ENCODE measurements at places on chromosomes 1 and 21.

DNA sequence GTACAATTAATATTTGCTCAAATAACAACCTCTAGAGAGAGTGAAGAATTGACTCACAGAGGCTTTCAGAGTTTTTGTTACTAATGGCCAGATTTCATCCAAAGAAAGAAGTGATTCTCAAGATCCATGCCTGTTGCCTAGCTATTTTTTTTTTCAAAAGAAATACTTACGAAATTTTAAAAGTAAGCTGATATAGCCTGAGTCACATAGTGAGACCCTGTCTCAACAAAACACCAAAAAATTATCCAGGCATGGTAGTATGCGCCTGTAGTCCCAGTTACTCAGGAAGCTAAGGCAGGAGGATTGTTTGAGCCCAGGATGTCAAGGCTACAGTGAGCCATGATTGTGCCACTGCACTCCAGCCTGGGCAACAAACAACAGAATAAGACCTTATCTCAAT is 14.6 kb downstream of the PALMD start:
- no peaks in the 10 kb centered on the region for H3K36me3 ChIP-seq
- no peaks in the 10 kb centered on the region for H3K27me3 ChIP-seq
- no peak overlapping the region for H3K27ac ChIP-seq
- H3K4me1 ChIP-seq = peaks cover 12% of the 10 kb centered on the region
- DNase-seq = no peak

DNA sequence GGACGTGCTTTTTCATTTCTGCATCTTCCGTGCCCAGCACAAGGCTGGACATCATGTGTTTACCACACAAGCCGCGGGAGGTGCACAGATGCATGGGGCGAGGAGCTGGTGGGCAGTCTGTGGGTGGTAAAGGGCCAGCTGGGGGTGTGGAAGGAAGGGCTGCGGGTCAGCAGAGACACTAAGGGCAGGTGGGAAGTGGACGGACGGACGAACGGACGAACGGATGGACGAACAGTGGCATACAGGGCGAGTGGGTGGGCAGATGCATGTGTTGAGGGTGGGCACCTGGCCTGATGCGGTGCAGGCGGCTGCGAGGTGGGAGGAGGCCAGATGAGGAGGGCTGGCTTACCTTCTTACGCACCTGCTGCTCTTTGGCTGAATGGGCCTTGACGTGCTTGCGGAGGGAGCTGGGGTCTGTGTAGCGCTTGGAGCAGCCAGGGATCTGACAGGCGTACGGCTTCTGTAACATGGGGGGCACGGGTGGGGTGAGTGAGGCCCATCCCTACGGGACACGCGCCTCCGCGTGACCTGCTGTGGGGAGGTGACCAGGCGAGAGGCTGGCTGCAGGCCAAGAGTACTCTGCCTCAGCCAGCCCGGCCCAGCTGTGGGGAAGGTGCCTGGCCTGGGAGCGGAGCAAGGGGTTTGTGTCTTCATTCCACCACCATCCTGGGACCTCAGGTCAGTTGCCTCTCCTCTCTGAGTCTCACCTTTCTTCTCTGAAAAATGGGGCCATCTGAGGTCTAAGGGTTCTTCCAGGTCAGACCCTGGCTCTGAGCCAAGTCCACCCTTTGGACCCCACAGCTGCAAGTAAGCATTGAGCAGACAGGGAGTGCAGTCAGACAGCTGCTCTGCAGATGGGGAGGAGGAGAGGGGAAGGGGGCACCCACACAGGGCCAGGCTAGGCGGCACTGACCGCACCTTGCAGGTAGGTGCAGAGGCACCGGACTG is 65.5 kb downstream of the DMRTB1 start:
- no peak overlapping the region for H3K4me3 ChIP-seq
- H3K27me3 ChIP-seq = peaks cover 5% of the 10 kb centered on the region
- H3K36me3 ChIP-seq = no peaks in the 10 kb centered on the region
- H3K27ac ChIP-seq = peak overlapping the region; percentile 49
- no peak for DNase-seq

- DNase-seq = no peak
- no peak overlapping the region for H3K27ac ChIP-seq
- no peaks in the 10 kb centered on the region for H3K27me3 ChIP-seq
Measured at GRCh38 chr1:35924838-35925237, 6.1 kb upstream of the AGO3 start.

GRCh38 chr1:20449735-20450311 is 36.2 kb downstream of the CAMK2N1 start:
- no peak for DNase-seq
- H3K27ac ChIP-seq = no peak overlapping the region
- no peak overlapping the region for H3K4me3 ChIP-seq
- H3K4me1 ChIP-seq = peaks cover 15% of the 10 kb centered on the region
- H3K27me3 ChIP-seq = peaks cover 3% of the 10 kb centered on the region
- no peaks in the 10 kb centered on the region for H3K36me3 ChIP-seq

GRCh38 chr1:54857746-54858561 is 29.0 kb downstream of the DHCR24 start:
- H3K36me3 ChIP-seq = peaks cover 77% of the 10 kb centered on the region
- no peaks in the 10 kb centered on the region for H3K4me1 ChIP-seq
- DNase-seq = no peak

DNA sequence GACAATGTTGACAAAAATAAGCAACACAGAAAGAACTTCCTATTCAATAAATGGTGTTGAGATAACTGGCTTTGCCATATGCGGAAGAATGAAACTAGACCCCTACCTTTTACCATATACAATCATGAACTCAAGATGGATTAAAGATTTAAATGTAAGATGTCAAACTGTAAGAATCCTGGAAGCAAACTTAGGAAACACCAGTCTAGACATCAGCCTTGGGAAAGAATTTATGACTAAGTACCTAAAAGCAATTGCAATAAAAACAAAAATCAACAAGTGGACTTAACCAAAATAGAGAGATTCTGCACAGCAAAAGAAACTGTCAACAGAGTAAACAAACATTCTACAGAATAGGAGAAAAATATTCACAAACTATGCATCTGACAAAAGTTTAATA is 16.1 kb upstream of the CLDN8 start:
- no peak for DNase-seq
- H3K4me1 ChIP-seq = peaks cover 6% of the 10 kb centered on the region
- H3K36me3 ChIP-seq = no peaks in the 10 kb centered on the region
- no peak overlapping the region for H3K27ac ChIP-seq
- no peaks in the 10 kb centered on the region for H3K27me3 ChIP-seq

DNA sequence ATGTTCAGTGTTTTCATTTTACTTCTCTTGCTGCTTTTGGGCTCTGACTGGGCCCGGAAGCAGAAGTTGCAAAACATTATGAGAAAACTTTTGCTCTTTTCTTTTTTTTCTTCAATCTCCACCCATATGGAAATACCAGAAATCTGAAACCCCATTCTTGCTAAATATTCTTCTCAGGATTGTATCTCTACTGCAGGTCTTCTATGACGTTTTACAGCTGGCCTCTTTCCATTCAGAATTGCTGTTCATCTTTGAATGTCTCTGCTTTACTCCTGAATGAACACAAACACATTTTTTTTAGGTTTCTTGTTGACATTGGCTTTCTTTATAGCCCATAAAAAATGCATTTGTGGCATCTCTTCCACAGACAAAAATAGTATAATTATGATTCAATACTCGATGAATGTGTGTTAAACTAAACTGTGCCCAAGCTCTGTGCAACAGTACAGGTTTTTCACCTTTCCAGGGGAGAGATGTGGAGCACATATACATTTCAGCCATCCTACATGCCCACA is 18.8 kb downstream of the PTPRC start:
- peaks cover 12% of the 10 kb centered on the region for H3K4me1 ChIP-seq
- DNase-seq = no peak
- H3K36me3 ChIP-seq = no peaks in the 10 kb centered on the region
- 0 out of 2 replicates have a peak overlapping the region, but pooled peaks have one; percentile 21 for H3K27ac ChIP-seq
- no peaks in the 10 kb centered on the region for H3K27me3 ChIP-seq

DNA sequence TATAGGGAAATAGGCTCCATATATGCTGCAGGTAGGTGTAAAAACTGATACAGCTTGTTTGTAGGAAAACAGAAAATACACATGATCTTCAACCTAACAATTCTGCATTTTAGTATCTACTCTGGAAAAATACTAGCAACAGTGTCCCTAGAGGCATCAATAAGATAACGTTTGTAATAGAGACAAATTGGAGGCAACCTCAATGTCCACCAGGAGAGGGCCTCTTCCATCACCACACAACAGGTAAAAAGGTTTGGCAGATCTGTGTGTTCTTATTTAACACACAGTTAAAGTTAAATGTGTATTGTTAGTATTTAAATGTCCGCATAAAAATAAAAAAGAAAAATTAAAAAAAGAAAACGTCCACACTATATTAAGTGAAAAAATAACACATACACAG is 5.4 kb downstream of the EIF2D start:
- no peak for DNase-seq
- H3K4me3 ChIP-seq = no peak overlapping the region
- peaks cover 20% of the 10 kb centered on the region for H3K36me3 ChIP-seq
- peaks cover 10% of the 10 kb centered on the region for H3K4me1 ChIP-seq
